ENCODE measurements at places on chromosomes 5 and 9.

DNA sequence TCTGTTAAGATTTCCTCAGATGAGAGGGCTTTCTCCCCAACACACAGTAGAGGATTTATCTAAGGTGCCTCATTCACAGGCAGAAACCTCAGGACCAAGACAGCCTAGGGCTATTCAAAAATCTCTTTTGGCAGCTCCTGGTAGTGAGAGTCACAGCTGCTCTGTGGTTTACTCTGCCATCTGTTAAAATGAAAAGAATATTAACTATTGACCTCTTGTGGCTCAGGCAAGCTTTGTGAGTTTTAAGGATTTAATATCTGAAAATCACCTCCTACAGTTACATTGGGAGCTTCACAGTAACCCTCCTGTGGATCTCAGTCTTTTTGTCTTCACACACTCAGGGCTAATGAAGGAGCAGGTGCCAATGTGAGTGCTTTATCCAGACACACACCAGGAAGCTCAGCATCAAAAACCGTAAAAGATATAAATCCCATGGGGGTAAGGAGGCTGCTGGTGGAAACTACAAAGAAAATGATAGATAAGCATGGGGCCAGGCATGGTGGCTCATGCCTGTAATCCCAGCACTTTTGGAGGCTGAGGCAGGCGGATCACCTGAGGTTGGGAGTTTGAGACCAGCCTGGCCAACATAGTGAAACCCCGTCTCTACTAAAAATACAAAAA, 29.7 kb downstream of the PPP1R2B start:
- no peak for DNase-seq

DNA sequence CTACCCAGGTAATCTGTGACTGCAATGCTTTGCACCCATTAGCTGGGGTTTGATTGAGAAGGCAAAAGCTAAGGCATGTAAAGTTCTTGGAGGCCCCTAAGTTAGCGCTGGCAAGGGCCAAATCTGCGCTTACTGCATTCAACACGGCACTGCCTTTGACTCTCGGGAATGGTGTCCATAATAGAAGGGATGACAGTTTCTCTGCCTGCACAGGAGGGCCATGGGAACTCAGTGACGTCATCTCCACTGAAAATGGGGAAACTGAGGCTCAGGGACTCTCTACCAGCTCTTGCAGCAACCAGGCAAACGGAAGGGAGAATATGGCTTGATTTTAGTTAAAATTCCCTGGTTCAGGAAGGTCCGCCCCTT, 487 bp downstream of the SPATA24 start:
- no peak for DNase-seq

DNA sequence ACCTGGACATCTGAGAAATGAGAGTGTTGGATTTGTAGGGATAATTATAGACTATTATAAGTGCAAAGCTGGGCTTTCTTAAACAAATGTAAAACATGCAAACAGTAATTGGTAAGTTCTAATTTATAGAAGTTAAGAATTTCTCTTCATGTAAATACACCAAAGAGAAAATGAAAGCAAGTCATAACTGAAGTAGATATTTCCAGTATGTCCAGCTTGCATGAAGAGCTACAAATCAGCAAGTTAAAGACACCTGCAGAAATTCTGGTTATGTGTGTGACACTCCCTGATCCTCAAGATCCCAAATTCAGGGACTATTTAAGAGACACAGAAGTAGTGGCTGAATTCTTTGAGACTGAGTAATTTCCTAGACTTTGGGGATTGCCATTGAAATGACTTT, 308.9 kb downstream of the TLE4 start:
- no peak for DNase-seq

GRCh38 chr5:138932171-138932810, 57.2 kb upstream of the LRRTM2 start:
- DNase-seq, result no peak

DNA sequence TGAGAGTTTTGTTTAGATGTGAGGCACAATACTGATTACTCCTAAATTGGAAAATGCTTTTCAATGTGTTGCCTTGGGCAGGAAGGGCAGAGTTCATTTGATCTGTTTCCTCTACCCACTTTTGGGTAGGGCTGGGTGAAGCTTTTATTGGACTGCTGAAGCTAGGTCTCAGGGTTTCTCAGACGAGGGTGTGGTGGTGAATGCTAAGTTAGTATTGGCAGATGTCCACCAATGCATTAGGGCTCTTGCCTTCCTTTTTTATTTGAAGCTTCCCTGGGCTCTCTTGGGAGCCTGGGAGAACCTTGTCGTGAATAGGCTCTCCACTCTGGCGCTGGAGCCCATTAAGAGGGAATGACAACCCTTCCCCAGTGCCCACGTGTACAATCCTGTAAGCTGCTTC, 23.1 kb downstream of the SPTAN1 start:
- no peak for DNase-seq

- no peak for DNase-seq
Observed at GRCh38 chr5:138180183-138180782, 1.4 kb downstream of the KIF20A start.

DNA sequence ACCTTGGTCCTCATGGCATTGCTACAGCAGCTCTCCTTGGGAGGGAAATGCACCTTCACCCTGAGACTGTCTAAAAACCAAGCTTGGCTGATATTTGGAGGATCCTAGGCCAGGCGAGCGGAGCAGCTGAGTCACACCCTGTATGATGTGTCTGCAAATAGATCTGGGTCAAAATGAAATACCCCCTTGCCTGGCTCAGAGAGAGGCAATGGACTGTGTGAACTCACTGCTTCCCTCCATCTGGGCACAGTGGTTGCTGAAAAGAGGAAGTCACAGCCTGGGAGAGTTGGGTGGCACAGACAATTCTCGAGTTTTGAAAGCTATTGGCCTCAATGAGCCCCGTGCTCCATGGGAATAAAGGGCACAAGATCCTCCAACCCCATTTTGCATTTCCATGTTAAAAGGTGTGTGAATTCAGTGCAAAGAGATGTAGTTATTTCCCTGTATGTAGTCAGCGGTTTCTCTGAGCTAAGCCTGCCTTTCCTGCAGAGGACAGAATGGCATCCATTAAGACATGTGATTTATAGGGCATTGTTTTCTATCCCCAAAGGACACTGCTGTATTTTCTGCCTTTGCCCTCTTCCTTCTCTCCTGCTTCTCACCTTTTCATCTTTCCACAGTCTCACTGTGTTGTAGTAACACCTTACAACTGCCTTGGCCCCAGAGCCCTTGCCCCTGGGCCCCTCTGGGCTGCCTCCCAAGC, 177.2 kb downstream of the GADD45G start:
- no peak for DNase-seq

All from hypothalamus (tissue), 51 donors.